ENCODE measurements at places on chromosomes 6 and 20.

DNA sequence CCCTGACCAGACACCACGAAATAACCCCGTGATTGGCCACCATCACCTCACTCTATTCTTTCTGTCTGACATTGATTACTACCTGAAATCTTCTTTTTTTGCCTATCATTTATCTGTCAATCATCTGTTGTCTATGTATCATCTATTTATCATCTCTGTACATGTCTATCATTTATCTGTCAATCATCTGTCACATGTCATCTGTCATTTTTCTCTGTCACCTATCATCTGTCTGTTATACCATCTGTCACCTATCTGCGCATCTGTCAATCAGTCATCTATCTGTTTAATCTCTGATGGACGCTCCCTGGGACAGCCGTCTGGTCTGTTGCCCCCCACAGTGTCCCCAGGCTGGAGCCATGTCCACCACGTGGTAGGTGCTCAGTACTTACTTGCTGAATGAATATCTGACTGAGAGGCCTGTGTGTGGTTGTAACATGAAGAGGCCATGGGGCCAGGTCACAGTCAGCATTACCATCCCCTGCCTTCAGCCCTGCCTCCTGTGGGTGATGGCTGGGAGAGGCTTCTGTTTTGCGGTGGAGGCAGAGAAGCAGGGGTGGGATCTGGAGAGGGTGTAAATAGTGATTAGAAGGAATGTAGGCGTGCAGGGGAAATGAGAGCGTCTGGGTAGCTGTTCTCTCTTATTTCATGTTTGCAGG is 302.7 kb downstream of the QKI start:
- DNase-seq = no peak

DNA sequence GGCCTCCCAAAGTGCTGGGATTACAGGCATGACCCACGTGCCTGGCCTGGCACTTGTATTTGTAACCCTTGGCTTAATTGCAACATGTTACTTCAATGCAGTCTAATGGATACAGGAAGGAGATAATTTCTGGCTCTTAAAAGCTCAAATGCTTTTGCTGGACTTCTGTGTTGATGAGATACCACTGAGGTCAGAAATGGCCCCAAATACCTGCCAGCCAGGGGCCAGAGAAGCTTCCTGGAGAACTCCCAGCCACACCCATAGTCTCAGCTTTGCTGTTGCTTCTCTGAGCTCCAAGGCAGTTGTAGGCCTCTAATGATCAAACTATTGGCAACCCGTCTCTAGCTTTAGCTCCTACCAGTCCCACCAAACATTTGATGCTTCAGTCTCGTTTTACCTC is 14.2 kb upstream of the ZNFX1 start:
- DNase-seq = no peak

GRCh38 chr6:84066536-84066935 is 33.0 kb downstream of the MRAP2 start:
- DNase-seq = no peak

GRCh38 chr6:29009358-29009757 is 4.2 kb upstream of the ZNF311 start:
- no peak for DNase-seq

DNA sequence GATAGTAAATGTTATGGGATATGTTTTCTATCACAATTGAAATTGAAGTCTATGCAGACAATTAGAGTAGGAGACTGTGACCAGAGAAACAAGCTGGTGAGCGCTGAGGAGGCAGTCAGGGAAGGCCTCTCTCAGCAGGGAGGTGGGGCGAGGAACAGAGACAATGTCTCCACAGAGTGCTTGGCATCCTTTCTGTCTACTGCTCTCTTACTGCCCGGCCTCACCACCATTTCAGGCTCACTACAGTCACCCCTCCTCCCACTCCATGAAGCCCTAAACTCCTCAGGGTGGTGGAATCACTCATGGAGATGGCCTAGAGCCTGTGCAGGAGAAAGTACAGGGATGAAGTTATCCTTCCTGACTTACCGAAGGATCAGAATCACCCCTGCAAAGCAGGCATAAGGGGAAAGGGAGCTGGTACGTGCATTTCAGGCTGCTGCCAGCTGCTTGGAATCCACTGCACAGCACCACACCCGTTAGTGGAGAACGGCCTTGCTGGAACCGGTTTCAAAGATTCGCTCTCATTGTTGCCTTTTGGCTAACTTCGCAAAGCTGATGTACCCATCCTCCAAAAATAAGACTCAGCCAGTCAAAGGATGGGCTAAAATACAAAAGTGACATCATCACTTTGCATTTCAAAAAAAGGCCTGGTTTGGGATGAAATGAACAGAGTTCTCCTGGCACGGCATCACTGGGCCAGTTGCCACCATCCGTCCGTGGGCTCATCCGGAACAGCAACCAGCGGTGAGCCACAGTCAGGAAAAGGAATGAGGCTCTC is 67.3 kb downstream of the SLC22A23 start:
- DNase-seq = peak; percentile 76

- DNase-seq = no peak
Measured at GRCh38 chr20:38386004-38386403, 39.7 kb downstream of the LBP start.

- DNase-seq = no peak
Measured at GRCh38 chr6:150230164-150230561, 87.3 kb downstream of the PPP1R14C start.

- no peak for DNase-seq
Measured at GRCh38 chr20:58040447-58041290, 187.8 kb downstream of the ANKRD60 start.

- no peak for DNase-seq
Measured at GRCh38 chr6:76441875-76442274, 369.4 kb upstream of the IMPG1 start.

DNA sequence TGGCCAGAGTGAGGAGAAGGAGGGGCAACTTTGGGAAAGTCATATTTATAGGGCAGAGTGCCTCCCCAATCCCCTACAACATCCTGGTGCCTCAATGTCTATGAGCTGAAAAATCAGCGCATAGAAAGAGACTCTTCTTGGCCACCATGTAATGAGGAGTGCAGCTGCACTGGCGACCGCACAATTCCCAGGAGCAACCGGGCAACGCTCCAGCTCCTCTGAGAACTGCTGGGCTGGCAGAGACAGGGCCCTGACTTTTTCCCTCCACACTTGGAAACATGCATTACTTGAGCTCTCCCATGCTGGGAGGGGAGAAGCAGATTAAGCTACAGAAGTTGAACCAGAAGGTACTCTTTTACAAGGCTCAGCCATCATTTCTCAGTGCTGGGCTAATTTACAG is 31.4 kb upstream of the MARCKS start:
- no peak for DNase-seq

DNA sequence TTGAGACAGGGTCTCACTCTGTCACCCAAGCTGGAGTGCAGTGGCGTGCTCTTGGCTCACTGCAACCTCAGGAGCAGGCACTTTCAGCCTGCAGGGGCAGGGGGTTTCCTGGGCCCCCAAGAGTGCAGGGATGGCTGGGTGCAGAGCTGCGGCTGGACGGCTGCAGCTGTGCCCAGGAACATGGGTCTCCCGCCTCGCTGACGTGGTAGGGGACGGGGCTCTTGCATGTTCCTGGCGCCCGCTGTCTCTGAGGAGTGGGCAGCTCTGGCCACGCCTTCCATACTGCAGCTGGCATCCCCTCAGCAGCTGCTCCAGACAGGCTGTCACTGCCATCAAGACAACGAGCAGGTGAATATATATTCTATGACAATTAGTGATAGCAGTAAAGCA is 2.2 kb upstream of the DEK start:
- DNase-seq = no peak

DNA sequence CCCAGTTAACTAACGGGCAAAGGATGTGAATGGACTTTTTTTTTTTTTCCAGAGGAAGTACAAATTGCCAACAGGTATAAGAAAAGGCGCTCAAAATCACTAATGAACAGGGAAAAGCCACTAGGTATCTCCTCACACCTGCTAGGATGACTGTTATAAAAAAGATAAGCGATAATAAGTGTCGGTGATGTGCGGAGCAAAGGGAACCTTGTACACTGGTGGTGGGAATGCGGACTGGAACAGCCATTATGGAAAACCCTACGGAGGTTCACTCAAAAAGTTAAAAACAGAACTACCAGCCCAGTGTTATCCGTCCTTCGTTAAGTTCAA is 787 bp upstream of the RAB32 start:
- no peak for DNase-seq

- no peak for DNase-seq
Measured at GRCh38 chr6:109006818-109007217, 87.8 kb downstream of the SESN1 start.

- DNase-seq = no peak
Measured at GRCh38 chr6:14177413-14178082, 60.0 kb downstream of the CD83 start.

- no peak for DNase-seq
Measured at GRCh38 chr6:160005861-160006540, 37.1 kb downstream of the IGF2R start.

GRCh38 chr6:153065222-153065621 is 62.7 kb upstream of the MTRF1L start:
- no peak for DNase-seq

- no peak for DNase-seq
Measured at GRCh38 chr6:129748212-129748900, 38.4 kb upstream of the ARHGAP18 start.

GRCh38 chr6:90003069-90003795 is 109.0 kb downstream of the GJA10 start:
- DNase-seq = no peak

GRCh38 chr20:48339190-48339985 is 488.4 kb downstream of the PREX1 start:
- no peak for DNase-seq

- no peak for DNase-seq
Measured at GRCh38 chr6:56647172-56647762, 4.6 kb upstream of the DST start.

DNA sequence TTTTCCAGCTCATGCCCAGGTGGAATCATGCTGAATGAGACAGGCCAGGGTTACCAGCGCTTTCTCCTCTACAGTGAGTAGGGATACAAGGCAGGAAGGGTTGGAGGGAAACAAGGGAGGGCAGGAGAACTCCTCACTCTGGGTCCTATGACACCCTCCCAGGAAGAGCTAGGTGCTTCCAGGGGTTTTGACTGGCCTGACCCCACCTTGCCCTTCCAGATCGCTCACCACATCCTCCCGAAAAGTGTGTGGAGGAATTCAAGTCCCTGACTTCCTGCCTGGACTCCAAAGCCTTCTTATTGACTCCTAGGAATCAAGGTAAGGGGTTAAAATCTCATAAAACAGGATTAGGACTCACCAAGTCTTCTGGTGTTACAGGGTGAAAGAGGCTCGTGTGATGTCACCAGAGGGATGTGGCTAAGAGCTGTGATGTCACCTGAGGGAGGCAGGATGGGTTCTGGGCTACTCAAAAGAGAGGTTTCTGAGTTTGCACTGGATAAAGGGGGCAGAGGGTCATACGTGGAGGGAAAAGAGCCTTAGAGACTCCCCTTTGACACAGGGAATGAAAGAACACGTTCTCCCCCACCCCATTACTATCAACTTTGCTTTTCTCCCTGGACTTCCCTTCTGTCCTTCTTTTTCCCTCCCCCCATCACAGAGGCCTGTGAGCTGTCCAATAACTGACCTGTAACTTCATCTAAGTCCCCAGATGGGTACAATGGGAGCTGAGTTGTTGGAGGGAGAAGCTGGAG is 1.9 kb downstream of the APOM start:
- no peak for DNase-seq
